ENCODE measurements at places on chromosomes 16 and 17. TPM values are rescaled to one million over a fixed set of nuclear protein-coding genes. Genes with fewer than 3 reads are reported as not detected.

The SLFN12L gene
- 0.13 TPM for total RNA-seq

The GGT6 gene
- total RNA-seq, result 0.04 TPM

The FAHD1 gene
- total RNA-seq, result 27.7 TPM

The CACNA1G gene
- 5.9 TPM for total RNA-seq

The KRT40 gene
- total RNA-seq, result 11.0 TPM

The TPSAB1 gene
- 2.6 TPM for total RNA-seq

The ACSM5 gene
- 0.18 TPM for total RNA-seq

The GP2 gene
- total RNA-seq, result not detected

The KRTAP2-2 gene
- total RNA-seq, result not detected

The GAS7 gene
- 54.1 TPM for total RNA-seq

The POLR2A gene
- 30.9 TPM for total RNA-seq

The CALCOCO2 gene
- total RNA-seq, result 22.4 TPM

The CCL5 gene
- 0.75 TPM for total RNA-seq

The CMTM2 gene
- total RNA-seq, result 0.35 TPM

The SYCE1L gene
- total RNA-seq, result 13.2 TPM

The BOLA2B gene
- 81.7 TPM for total RNA-seq

The SLC6A4 gene
- total RNA-seq, result 0.13 TPM

The CDRT15L2 gene
- total RNA-seq, result not detected

The HBZ gene
- 0.93 TPM for total RNA-seq

The HOXB8 gene
- total RNA-seq, result 0.04 TPM

The PLA2G15 gene
- 23.7 TPM for total RNA-seq

The MSRB1 gene
- total RNA-seq, result 16.3 TPM

The PRSS33 gene
- not detected for total RNA-seq

The SOCS1 gene
- total RNA-seq, result 0.89 TPM

The DLX3 gene
- total RNA-seq, result not detected

The CACNG4 gene
- 2.3 TPM for total RNA-seq

The TP53TG3C gene
- not detected for total RNA-seq

The NLK gene
- total RNA-seq, result 9.7 TPM

The FOXN1 gene
- not detected for total RNA-seq

The SRCIN1 gene
- 0.75 TPM for total RNA-seq

The TBC1D3C gene
- total RNA-seq, result not detected

The GUCY2D gene
- under 0.01 TPM for total RNA-seq

The GRIN2A gene
- 0.18 TPM for total RNA-seq

The KIF18B gene
- total RNA-seq, result 1.9 TPM

The PDILT gene
- total RNA-seq, result not detected

The CEP295NL gene
- total RNA-seq, result 1.4 TPM

The CRHR1 gene
- total RNA-seq, result 0.09 TPM

The LLGL1 gene
- total RNA-seq, result 18.3 TPM

The MYH13 gene
- 0.31 TPM for total RNA-seq

The TNFRSF17 gene
- not detected for total RNA-seq

The DNAI2 gene
- total RNA-seq, result 0.09 TPM

The ABI3 gene
- total RNA-seq, result 3.1 TPM

The SDR42E2 gene
- total RNA-seq, result not detected

The RPTOR gene
- 17.3 TPM for total RNA-seq

The TP53TG3 gene
- total RNA-seq, result not detected

The IRX5 gene
- total RNA-seq, result 0.35 TPM

The DOC2B gene
- 2.4 TPM for total RNA-seq

The HS3ST3A1 gene
- 2.3 TPM for total RNA-seq
